ENCODE measurements at places on chromosomes 3 and 15.

- DNase-seq: no peak
These were observed 555.8 kb downstream of the ZNF385D start for GRCh38 chr3:21195203-21195602.

DNA sequence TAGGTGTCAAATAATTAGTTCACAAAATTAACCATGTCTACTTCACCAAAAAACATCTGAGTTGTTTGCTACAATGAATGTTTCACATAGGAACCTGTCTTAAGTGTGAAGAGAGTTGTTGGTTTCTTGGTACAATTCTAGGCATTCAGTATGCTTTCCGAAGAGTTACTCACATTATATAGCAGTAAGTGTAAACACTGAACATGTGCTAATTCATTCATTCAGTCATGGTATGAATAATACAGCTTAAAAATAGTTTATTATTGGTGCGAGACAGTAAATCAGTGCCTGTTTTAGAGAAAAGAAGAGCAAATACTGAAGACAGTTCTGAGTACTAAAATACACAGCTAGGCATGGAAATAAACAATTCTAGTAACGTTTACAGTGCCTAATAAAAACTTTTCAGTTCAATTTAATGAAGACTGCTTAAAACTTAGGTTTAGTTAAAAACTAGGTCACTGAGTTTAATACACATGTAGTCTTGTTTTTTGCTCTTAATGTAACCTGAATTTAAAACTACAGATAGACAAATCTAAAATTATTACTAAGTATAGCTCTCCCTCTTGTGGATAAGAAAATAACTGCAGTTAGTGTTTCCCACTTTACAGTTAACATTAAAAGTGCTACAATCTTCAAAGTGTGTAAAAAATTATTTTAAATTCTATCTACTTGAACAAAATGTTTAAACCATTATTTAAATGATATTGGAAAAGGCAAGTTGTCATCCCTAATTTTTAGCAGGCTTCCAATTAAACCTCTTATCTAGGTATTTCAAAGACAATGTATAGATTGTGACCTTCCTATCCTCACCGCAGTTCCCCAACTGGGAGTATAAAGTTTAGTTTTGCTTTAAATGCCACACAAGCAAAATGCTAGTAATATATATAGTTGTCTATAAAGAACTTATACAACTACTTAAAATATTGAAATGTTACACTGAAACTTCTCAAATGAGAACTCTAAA, 20.1 kb upstream of the ZCWPW2 start:
- no peak for DNase-seq

GRCh38 chr3:178062126-178062525, 474.1 kb upstream of the KCNMB2 start:
- no peak for DNase-seq

- DNase-seq: no peak
These were observed 55.3 kb upstream of the CA12 start for GRCh38 chr15:63436872-63437375.

GRCh38 chr3:107800710-107801109, 277.9 kb downstream of the BBX start:
- DNase-seq: no peak

GRCh38 chr3:67524046-67524445, 130.4 kb downstream of the SUCLG2 start:
- DNase-seq: peak; percentile 64

- DNase-seq: no peak
These were observed 958.8 kb downstream of the IGSF11 start for GRCh38 chr3:118075873-118076272.

DNA sequence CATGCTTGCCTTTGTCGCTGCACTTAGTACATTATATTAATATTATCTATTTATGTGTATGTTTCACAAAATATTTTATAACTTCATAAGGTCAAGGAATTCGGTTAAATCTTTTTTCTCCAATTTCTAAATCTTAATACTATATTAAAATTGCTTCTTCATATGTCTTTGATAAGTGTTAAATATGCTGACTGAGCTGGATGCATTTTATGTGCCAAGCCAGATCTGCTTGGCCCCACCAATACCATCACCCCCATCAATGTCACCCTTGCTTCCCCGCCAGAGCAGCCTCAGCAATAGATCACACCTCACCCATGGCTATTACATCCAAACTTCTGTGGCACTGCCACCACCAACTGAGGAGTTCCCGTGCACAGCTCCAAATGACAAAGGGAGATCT, 164.1 kb upstream of the STRIT1 start:
- DNase-seq: no peak

DNA sequence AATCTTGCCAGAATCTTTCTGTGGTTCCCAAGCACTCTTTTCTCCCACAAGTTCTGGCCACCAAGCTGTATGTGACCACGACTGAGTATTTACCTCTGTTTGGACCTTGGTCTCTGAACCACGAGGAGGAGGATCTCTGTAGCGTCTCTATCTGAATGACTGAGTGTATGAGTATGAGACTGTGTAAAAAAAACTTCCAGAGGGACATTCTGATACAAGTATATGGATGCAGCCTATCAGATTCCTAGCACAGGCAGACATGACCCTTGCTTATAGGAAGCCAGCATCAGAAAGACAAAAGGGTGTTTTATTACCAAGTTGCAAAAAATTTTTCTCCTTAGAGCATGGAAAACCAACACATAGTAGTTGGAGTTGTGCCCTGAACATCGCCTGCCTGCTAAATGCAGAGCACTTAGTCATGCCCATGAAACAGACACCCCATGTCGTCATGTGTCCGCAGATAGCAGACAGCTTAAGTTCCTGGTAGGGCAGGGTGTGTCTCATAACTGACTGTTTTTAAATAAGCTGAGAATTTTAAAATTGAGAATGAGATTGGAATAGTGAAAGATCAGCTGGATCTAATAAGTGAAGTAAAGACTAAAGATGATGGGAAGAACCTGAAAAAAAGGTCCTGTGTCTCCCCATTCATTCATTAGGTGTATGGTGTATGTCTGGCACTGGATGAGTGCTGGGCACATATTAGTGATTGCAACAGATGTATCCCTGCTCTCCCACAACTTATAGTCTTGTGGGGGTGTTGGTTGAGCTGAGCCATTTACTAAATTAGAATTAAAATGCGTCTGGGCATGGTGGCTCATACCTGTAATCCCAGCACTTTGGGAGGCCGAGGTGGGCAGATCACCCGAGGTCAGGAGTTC, 30.9 kb downstream of the DAG1 start:
- peak; percentile 89 for DNase-seq

GRCh38 chr3:164306042-164306441, 772.3 kb downstream of the SI start:
- no peak for DNase-seq

DNA sequence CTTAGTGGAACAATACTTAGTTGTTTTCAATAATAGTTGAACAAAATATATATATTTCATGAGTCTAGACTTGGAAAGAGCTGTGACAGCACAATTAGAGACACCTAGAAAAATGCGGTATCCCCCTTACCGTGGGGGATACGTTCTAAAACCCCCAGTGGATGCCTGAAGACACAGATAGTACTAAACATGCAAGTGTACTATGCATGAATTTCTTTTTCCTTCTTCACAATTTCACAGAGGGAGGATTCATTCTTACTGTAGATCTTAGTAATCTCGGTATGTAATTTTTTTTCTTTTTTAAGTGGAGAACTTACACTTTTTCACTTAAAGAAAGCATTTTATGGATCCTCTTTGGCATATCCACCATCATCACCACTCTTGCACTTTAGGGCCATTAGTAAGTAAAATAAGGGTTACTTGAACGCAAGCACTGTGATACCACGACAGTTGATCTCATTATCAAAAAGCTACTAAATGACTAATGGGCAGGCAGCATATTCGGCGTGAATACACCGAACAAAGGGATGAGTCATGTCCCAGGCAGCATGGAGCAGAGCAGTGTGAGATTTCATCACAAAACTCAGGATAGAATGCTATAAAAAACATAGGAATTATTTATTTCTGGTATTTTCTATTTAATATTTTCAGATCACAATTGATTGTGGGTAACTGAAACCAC, 72.3 kb upstream of the ZNF280D start:
- DNase-seq: peak; percentile 73

GRCh38 chr3:120498556-120499346, 48.0 kb upstream of the FSTL1 start:
- peak; percentile 93 for DNase-seq

GRCh38 chr3:47164007-47164881, at the start of gene SETD2:
SETD2 (minus strand) TSS chr3:47164113; CDS start chr3:47163924, 189 bp downstream.
- peak; percentile 68 for DNase-seq

DNA sequence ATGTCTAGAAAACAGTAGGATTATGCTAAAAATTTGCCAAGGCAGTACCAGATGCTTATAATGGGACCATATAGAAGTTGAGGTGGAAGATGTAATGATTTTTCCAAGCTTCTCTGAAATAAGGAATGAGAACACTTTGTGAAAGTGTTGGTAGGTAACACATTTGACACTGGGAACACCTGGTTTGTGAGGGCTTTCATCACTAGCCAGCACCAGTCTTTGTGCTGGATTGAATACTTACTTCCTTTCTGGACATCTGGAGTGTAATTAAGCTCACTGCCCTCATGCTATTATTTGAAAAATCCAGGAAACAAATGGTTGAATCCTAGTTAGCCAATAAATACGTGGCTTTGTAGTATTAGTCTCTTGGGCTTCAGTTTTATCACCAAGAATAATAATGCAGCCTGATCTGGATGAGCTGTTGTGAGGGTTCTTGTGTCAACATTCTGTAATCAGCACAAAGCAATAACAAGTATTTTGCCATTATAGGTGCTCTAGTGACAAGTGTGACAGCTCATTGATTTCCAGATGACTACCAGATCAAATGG, 12.9 kb downstream of the CCDC80 start:
- DNase-seq: no peak

- DNase-seq: no peak
These were observed 373.4 kb upstream of the ARL6 start for GRCh38 chr3:97391167-97391566.

- DNase-seq: no peak
These were observed 50.9 kb upstream of the ATP2B2 start for GRCh38 chr3:10556312-10556711.

GRCh38 chr3:59404064-59404463, 354.2 kb upstream of the CFAP20DC start:
- DNase-seq: no peak

- DNase-seq: no peak
These were observed 683 bp downstream of the PPM1M start for GRCh38 chr3:52246264-52246620.

GRCh38 chr15:69742361-69742760, 289.7 kb downstream of the RPLP1 start:
- no peak for DNase-seq

GRCh38 chr15:32134842-32135241, 104.5 kb downstream of the CHRNA7 start:
- DNase-seq: no peak

DNA sequence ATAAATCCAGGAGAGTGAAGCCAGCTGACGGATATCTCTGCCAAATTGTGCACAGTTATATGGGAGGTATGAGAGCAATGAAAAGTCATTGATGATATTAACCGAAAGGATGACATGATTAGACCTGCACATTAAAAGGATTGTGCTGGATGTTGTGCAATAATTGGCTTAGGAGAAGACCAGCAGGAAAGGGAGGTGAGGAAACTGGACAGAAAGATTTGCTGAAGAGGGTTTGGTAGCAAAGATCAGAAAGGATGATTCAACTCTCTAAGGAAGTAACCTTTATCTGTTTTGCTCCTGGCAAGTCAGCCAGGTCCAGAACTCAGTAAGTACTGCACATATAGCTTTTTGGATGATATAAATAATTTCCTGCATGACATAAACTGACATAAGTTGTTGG, 704.7 kb downstream of the GRM7 start:
- no peak for DNase-seq

GRCh38 chr15:47296881-47297280, 420.4 kb upstream of the SEMA6D start:
- DNase-seq: no peak

- DNase-seq: no peak
These were observed 64.6 kb upstream of the P2RY1 start for GRCh38 chr3:152770296-152770695.
